NCI-H1694 treated with DMSO at 0.1 percent for 48 hours (cell line): ENCODE measurements at places on chromosomes 2 and 18.

GRCh38 chr2:183505911-183506310 is 381.7 kb downstream of the NUP35 start:
- no peak for DNase-seq

GRCh38 chr2:24352664-24353063 is 7.7 kb downstream of the ITSN2 start:
- no peak for DNase-seq

GRCh38 chr18:49814147-49814499 is 790 bp upstream of the ACAA2 start:
- DNase-seq, result peak; percentile 24

GRCh38 chr2:127092901-127093516 is 13.9 kb downstream of the BIN1 start:
- no peak for DNase-seq

DNA sequence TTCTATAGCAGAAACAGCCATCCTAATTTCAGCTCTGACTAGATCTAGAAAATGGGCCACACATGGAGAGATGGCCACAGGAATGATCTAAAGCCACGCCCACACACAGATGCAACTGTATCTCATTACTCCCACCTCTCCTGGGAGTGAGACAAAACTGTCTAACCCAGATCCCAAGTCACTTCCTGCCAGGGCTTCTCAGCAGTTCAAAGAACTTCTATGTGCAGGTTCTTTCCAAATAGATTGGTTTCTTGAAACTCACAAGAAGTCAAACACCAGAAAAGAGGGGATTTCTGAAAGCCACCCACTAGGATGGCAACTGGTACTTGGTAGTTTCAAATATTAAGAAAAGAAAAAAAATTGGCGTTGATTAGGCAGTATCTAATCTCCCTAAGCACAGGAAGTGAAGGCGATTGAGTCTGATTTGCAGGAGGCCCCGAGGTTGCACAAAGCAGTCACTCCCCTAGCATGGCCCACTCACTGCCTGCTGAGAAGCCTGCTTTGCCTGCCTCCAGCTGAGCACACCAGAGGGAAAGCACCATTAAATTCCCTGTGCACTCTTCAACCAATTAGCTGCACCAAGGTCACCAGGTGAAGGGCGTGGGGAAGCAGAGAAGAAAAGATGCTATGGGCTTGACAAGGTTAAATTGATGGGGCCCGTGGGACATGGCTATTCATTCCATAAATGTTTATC is 51.1 kb downstream of the PAPOLG start:
- no peak for DNase-seq

GRCh38 chr2:9416267-9416961 is 6.9 kb downstream of the ITGB1BP1 start:
- no peak for DNase-seq

GRCh38 chr2:85265304-85265703 is 62.5 kb downstream of the TGOLN2 start:
- DNase-seq, result no peak

DNA sequence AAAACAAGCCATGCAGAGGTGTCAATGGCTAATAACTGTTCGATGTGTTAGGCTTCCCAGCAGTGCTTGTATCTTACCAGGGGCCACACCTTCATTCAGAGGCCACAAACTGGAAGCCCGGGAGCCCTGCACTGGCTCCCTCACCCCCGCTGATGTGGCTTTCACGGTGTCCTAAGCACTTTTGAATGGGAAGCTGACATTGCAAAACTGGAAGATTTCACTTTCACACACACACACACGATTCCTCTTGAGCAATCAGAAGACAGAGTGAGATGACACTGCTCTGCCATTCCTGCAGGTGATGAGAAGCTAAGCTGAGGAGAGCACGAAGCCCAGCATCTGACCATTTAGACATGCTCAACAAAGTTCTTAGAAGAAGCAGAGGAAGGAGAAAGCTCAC is 8.6 kb upstream of the ZNF407 start:
- no peak for DNase-seq

DNA sequence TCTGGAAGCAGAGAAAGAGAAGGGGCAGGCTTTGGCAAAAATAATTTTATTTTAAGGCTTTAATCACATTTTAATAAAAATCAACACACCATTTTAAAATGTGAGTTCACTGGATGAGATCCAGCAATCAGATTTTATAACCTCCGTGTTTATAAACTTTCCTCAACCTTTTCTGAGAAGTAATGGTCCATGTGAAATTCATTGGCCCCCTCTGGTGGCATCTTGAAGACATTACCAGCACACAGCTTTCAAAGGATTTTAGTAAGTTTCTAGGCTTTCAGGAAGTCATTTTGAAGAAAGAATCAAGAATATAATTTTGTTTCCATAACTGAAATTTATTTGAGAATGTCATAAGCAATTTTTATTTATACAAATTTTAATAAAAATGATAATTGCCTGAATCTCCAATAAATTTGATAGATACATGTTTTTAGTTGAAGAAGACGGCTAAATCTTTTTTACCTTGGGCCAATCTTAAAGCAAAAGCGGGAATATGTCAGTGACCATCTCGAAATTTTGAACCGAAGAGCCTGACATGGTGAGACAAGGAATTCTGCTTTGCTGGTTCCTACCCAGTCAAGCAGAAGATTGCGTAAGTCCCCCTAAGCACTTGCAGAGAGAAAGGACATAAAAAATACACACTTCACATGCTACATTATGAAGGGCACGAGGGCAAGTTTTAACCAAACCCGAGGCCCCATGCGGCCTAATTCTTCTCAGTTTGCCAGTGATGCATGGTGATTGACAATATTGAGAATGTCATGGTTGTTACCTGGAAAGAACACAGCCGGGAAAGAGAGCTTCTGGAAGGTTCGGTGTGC is 128.4 kb upstream of the CBLN2 start:
- peak; percentile 16 for DNase-seq

DNA sequence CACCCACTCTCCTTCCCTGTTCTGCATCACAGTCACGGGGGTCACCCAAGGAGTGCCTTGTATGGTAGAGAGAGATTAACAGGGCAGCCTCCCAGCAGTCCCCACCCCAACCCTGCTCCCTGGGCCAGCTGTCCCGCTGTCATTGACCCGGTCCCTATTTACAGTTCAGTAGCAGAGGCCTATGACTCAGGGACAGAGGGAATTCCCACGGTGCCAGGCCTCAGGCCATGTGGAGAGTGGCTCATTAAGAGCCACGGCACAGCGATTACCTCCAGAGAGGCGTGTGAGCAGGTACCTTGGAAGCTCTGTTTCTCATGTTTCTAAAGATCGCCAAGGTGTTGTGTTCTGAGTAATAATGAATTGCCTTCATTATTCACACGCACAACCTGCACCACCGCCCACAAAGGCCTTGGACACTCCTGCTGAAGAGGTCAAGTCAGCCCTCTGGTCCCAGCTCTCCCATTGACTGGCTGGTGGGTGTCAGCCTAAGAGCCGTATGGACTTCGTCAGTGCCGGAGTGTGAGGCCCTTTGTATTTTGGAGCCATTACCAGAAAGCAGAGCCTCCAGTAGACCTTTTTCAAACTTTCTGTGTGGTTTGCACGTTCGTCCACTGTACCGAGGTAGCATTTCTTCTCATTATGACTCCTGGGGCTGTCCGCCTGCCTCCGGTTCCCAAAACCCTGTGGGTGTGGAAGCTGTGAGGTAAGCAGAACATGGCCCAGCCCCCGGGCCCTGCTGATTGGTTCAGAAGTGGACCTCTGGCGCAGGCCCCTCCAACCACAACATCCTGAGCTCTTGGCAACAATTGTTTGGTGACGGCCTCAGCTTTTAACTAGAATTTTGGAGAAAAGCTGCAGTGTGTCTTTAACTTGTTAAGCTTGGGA is 47.0 kb downstream of the SERTAD2 start:
- DNase-seq, result no peak

GRCh38 chr2:11080253-11081115 is 74.8 kb upstream of the SLC66A3 start:
- DNase-seq, result peak; percentile 82

GRCh38 chr2:69589973-69590652 is 53.4 kb downstream of the AAK1 start:
- DNase-seq, result no peak

DNA sequence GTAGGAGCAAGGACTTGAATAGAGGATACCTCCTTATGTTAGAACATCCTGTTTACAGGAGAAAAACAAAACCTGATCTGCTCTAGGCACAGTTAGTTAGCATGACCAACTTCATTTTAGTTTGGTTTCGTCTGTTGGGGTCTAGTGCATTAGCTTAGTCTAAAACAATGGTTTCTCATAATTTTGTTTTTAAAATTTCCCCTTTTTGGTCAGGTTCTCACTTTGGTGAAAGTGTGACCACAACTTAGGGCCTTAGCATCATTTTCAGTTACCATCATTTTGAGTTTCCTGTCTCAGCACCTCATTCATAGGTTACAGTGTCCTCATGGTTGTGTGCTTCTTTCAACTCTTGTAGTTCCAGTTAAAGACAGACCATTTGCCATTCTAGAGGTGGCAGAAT is 1277.0 kb upstream of the SLC39A10 start:
- DNase-seq, result no peak

- DNase-seq, result no peak
Observed at GRCh38 chr18:3179430-3180089, 40.2 kb downstream of the MYOM1 start.

- DNase-seq, result no peak
Observed at GRCh38 chr2:104434318-104434792, 419.6 kb upstream of the POU3F3 start.

- no peak for DNase-seq
Observed at GRCh38 chr2:117273009-117273671, 541.4 kb upstream of the DDX18 start.

DNA sequence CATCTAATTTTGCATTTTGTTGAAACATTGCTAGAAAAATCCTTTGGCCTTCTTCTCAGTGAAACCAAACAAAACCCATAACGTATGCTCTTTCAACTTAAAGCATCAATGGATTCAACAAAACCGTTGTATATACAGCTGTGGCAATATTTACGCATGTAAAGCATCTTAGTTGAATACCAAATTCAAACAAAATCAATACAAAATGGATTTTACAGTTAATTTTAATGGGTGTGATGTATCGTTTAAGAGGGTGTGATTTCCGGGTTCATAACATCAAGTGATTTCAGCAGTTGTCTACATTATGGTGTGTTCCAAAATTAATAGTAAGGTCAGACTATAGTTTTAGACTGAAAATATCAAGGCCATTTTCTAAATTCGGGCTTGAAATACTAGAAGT is 198.2 kb downstream of the TGIF1 start:
- DNase-seq, result no peak

- no peak for DNase-seq
Observed at GRCh38 chr2:160737247-160737646, 243.6 kb upstream of the RBMS1 start.

DNA sequence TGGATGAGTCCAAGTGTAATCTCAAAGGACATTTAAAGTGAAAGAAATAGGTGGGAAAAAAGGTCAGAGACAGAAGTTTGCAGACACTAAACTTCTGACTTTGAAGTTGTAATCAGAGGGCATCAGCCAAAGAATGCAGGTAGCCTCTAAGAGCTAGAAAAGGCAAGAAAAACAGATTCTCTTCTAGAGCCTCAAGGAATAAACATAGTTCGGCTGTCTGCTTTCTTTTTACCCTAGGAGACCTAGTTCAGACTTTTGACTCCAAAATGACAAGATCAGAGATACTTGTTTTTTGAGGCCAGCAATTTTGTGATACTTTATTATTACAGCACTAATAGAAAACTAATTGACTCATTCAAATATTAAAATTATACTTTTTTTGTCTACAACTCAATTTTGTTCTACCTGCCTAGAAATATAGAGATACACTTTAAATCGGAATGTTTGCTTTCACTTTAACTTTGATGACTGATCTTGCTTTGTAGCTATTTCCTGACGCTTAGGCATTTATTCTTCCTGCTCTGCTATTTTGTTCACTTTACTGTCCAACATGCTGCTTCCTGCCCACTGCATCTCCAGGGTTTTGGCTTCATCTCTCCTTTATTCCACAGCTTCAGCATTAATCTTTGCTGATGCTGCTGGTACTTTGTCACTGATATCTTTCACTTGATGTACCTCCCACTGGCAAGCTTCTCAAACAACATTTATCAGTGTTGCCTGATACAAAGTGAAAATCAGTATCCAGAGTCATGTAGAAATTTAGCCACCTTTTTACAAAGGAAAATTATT is 272.5 kb downstream of the DSEL start:
- DNase-seq, result no peak

- DNase-seq, result no peak
Observed at GRCh38 chr2:238994876-238995275, 147.0 kb downstream of the TWIST2 start.
